ENCODE measurements at places on chromosomes 11 and 22.

GRCh38 chr22:20802922-20803553, 29.1 kb downstream of the SERPIND1 start:
- no peak for DNase-seq

DNA sequence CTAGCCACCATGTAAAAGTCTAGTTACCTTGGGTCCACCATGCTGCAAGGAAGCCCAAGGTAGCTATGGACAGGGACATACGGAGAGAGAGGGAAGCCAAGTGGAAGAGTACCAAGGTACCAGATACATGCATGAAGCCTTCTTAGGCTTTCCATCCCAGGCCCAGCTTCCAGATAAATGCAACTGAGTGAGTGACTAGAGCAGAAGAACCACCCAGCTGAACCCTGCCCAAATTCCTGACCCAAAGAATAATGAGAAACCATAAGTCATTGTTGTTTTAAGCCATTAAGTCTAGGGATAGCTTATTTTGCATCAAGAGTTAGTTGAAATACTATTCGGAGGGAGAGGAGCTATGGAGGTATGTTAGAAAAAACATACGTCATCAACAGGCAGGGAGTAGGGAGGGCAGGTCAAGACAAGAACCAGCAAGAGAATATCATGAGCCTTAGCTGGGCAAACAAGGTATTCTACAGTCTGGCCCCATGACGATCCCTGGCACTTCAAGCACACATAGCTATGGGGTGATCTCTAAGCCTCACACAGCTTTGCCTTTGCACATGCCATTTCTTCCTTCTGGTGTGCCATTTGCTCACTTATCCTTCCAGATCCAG, 36.5 kb upstream of the APLNR start:
- DNase-seq: no peak

DNA sequence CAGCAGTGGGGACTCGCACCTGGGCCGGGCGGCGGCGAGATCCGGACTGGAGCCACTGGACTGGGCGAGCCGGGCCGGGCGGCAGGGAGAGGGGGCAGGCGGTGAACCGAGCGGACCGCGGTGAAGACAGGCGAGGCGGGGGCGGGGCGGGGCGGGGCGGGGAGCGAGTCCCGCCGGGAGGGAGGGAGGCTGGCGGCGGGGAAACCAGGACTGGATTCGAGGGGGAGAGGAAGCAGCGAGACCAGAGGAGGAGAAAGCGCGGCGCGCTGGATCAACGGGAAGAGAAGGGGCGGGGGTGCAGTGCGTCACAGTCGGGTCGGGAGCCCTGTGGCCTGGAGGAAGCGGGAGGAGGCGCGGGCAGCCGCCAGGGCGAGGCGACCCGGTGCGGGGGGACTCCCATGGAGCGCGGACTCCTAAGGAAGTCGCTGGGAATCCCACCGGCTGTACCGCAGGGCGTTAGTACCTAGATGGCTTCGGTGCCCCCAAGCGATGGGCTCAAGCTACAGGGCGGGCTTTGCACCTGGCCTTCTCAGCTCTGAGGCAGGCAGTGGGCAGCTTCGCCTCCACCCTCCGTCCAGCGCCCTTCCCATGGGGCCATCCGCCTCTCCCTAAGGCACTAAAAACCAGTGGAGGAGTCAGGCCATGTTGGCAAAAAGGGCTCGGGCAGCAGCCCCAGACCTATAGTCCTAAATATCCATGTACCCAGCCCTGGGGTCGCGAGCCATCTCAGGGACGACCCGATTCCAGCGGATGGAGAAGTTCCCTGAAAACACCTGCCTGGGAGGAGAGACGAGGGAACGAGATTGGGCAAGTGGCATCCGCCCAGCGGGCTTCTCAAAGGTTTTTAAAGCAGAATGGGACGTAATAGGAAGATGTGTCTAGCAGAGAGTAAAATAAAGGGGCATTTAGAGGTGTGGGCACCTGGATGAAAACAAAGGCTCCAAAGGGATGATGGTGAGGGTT, at the start of gene TMEM121B:
Gene TMEM121B, minus strand, starts transcription at position 128 of the 963 bp plus-strand sequence. CDS start 233 bp downstream, outside the sequence.
- DNase-seq: peak; percentile 64

- no peak for DNase-seq
Measured at GRCh38 chr11:76708972-76709660, 38.6 kb upstream of the LRRC32 start.

- no peak for DNase-seq
Measured at GRCh38 chr11:12592283-12592682, 81.9 kb upstream of the TEAD1 start.

- no peak for DNase-seq
Measured at GRCh38 chr11:19646308-19646707, 66.3 kb upstream of the NAV2 start.

GRCh38 chr11:111422494-111423249, 43.6 kb upstream of the POU2AF1 start:
- peak; percentile 75 for DNase-seq

DNA sequence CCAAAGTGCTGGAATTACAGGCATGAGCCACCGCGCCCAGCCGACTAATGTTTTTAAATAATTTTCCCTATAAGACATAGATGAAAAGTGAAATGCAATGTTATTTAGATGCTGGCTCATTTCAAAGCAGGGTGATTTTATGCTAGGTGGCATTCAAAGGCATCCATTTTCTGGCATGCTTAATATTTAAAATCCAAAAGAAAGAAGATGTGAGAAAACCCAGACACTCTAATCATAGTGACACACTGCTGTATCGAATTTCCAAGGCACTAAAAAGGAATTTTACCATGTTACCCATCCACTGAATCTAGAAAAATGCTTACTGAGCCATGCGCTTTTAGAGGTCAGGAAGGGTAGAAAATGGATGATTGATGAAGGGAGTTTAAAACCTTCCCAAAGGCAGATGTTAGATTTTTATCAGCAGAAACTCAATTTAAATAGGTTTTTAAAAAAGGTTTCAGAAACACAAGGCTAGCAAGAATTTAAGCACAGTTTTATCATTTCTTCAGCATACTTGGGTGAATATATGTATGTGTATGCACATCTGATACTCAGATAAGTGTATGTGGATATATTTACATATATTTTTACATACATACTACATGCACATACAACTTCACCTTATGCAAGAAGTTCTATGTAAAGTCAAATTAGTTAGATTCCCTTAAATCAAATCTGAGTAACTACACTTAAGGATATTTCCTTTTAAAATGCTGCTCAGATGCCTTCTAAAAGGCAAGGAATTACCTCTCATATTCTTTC, 24.1 kb upstream of the CCDC89 start:
- no peak for DNase-seq

- DNase-seq: no peak
Measured at GRCh38 chr11:118885831-118886565, 2.3 kb downstream of the CXCR5 start.

Measured in cardiac muscle cell (in vitro differentiated cells and primary cell).